ENCODE measurements at places on chromosomes 4 and X.

GRCh38 chr4:160510928-160511327, 1408.0 kb downstream of the RAPGEF2 start:
- no peak for DNase-seq

GRCh38 chr4:88989990-88990389, 67.0 kb downstream of the FAM13A start:
- DNase-seq, result no peak

- DNase-seq, result no peak
Measured at GRCh38 chrX:68424719-68425118, 8.6 kb downstream of the OPHN1 start.

DNA sequence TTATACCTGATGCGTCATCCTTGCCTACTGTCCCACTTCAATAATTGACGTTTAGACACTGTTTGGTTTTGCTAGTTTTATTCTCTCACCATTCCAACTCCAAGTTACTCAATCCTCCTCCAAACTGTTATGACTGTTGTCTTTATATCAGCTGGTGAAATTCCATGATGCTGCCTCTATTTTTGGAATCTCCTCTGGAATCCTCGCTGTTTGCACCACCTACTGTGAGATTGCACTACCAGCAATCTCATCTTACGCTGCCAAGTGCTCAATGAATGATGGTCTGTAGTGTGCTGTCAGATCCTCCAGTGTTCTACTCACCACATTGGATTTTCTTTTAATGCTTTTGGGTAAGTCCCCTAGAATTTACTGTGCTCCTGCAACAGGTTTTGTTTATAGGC, 13.2 kb upstream of the PCDH18 start:
- DNase-seq, result peak; percentile 71

DNA sequence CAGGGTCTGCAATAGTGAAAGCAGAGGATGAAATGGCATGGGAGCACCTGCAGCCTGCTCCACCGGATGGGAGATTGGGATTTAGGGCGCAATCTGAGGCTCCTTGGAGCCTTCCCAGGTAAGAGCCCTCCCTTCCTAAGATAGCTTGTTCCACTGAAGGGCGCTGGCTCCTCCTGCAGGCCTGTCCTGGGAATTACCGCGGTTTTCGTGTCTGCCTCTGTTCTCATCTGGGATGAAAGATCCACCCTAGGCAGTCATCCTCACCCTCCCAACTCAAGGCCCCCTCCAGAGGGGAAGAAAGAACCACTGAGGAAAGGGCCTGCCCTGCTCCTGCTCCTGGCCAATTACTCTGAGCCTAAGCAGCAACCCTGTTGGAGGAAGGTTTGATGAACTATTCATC, 547.5 kb downstream of the SMARCA1 start:
- no peak for DNase-seq

DNA sequence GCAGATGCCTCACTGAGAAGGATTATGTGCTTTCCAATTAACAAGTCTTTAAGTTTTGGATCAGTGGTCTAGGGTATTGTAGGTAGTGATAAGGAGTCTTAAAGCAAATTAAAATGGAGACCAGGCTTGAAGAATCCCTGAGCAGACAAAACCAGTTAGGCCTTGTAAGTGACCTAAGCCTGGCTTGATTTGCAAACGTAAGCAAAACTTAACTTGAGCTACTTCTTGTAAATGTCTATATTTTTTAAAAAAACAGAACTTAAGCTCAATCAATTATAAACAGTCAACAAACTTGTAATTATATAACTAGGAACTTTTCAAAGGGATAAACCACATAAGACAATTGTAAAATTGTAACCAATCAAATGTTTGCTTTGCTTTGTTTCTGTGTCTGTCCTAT, 72.7 kb upstream of the NALF2 start:
- DNase-seq, result no peak

DNA sequence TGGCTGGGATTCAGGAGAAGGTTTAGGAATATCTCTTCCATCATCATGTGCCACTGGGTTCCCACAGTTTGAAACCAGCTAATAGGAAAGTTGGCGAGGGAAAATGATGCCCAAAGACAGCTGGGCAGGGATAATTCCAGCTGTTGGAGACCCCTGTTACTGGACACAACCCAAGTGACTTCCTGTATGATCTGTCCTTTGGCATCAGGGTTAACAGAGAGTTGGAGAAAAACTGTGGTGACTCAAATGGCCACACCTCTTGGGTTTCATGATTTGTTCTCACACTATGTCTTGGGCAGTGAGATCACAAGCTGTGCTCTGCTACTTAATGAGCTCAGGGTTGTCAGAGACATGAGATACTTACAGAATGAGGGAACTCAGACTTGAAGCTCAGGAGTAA, 3.8 kb downstream of the FGF16 start:
- DNase-seq, result no peak

DNA sequence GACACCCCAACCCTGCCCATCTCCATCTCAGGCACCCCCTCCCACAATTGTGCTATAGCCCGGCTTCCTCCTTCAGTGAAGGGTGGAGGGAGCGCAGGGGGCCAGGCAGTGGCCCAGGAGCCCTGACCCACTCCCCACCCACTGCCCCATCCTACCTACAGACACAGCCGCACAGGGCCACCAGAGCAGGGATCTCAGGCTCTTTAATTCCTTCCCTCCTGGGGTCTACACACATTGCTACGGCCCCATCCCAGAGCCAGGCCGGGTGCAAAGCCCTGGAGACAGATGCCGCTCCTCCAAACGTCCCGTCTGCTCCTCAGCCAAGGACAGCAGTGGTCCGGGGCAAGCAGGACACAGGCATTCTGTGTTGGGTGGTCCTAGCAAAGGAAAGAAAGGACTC, 12.8 kb upstream of the DUSP9 start:
- no peak for DNase-seq

DNA sequence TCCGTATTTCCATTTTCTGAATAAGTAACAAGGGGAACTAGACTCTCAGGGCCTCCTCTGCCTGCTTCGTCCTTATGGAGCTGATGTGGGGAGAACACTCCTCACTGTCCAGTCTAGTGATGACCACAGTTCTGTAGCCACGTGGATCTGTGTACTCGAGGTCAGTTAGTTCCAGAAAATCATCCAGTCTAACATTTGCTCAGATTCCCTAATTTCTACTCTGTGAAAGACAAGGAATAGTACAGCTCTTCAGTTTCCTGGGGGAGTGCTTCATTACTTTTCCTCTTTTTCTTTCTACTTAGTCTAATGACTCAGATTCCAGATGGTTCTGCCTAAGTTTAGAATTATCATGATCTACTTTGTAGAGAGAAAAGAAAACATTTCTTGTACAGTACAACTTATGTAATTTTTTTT, 82.6 kb downstream of the SORBS2 start:
- no peak for DNase-seq

GRCh38 chrX:139762400-139763183, 54.6 kb upstream of the MCF2 start:
- no peak for DNase-seq

- DNase-seq, result no peak
Measured at GRCh38 chr4:32601848-32602247, 1881.7 kb downstream of the PCDH7 start.

GRCh38 chr4:156437666-156438065, 484.0 kb upstream of the CTSO start:
- no peak for DNase-seq

All from smooth muscle cell of the brain vasculature (primary cell).